ENCODE measurements at places on chromosomes 5 and 9.

GRCh38 chr5:158884827-158885518 is 214.7 kb downstream of the EBF1 start:
- DNase-seq = no peak

- no peak for DNase-seq
These were observed 17.9 kb upstream of the LHX6 start for GRCh38 chr9:122246666-122247065.

DNA sequence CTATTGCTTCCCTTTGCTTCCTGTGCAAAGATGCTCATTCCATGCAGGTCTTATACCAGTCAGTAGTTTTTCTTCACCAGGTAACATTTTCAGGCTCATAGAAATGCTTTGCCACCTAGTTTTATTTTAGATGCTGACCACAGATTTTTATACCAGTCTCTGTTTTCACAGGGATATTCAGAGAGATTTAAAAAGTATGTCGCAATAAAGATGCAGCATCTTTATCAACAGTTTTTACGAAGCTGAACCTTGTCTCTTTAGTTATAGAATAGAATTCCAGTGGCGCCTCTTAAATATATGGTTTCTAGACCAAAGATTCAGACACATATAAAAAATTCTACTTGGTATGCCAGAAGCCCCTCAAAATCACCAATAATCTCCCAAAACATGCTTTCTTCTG is 155.7 kb upstream of the PCSK5 start:
- DNase-seq = no peak

DNA sequence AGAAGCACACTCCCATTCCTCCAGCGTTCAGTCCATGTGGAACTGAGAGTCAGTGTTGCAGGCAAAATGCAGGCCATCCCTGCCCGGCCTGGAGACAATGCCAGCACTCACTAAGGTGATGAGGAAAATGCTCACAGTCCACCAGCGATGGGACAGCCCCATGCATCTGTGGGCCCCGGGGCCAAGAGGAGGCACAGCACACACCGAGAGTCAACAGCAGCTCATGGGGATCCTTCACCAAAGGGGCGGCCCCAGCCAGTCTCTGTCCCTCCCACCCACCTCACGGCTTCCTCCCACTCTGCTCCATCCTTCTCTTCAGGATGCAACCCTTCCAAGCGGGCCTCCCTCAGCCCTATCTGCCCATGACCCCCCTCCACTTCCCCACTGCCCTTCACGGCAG is 6.2 kb downstream of the SEMA4D start:
- DNase-seq = no peak

All from Kasumi-1 (cell line).